ENCODE measurements at places on chromosomes 11 and 22.

- no peak for DNase-seq
These were observed 18.4 kb upstream of the RAPSN start for GRCh38 chr11:47467357-47467756.

GRCh38 chr22:46824344-46824909 is 62.0 kb downstream of the TBC1D22A start:
- DNase-seq = no peak

GRCh38 chr11:41145420-41145819 is 314.0 kb downstream of the LRRC4C start:
- DNase-seq = no peak

DNA sequence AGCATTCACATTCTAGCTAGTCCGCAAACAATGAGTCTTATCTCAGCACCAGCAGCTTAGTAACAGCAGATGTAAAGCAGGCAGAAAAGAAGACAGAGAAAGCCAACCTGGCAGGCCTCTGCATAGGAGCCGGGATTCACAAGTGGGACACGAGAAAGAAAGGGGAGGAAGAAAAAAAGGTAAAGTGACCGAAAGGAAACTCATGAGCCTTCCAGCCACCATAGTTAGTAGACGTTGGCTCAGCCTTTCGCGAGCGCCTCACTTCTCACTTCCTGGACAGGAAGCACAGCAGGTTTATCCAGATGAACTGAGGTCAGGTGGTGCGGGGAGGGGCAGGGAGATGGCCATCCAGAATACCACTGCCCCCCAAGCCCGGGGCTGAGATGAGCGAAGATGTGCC is 19.7 kb upstream of the KAT5 start:
- DNase-seq = no peak

GRCh38 chr11:119483881-119484371 is 61.0 kb upstream of the THY1 start:
- no peak for DNase-seq

- no peak for DNase-seq
These were observed 50.2 kb downstream of the PITPNB start for GRCh38 chr22:27868732-27869282.

DNA sequence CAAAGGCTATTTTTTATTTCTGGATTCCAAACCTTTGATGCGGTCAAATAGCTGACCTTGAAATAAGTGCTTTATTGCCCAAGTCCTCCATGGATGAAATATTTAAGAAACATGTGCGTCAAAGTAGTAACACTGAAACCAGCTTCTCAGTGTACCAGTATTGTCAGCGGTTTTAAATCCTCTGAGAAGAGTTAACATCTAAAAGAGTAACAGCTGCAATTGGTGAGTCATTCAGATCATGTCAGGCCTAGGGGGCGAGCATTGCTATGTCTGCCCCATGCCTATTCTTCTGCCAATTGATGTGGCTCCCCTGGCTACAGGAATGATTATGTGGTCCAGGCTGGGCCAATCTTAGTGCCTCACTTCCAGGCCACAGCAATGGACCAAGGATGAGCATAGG is 263.3 kb upstream of the SORL1-AS1 start:
- DNase-seq = peak; percentile 34

DNA sequence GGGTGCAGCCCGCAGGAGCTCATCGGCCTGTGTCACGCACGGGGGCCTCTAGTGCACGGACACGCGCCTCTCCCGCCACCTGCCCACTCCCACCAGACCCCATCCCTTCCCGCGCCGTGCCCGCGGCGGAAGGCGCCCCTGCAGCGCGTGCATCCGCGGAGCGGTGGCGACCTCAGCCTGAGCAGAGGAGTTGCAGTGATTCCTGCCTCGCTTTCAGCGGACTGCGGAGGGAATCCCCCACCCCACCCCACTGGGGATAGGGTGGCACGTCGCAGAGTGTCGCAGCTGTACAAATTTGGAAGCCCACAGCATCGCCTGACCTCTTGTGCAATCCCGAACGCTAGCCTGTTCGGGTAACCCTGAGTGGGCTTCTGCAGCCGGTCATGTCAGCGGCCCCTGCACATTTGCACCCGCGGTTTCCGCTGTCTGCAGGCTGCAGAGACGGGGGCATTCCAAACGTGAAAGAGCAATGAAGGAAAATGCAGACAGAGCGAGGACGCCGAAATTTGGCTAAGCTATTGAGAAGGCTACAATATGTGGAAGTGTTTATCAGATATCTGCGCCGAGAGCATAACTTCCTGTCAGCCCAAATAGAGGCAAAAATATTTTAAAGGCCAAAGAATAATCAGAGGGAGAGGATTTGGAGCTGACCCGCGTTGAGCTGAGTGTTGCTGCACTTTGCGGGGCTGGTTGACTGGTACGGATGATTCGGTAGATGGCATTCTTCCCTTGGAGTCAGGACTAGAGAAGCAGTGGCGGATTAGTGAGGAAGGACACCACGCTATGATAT is 617 bp upstream of the ARHGAP20 start:
- DNase-seq = peak; percentile 67

DNA sequence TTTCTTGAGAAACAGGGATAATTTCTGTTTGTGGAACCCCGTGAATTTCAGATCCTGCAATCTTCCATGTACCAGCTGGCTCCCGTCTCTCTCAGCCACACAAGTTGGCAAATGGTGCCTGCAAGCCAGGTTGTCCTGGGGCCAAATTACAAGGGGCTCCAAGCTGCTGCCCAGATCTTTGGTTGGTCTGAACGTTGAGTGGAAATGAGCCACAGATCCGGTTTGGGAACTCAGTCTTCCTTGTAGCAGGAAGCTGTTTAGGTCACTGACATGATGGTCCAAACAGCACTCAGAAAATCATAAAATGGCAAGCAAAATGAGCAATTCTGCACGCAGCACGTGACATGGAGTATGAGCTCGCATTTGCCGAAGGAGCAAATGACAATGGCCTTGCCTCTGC is 1496.4 kb downstream of the TBC1D22A start:
- no peak for DNase-seq

- peak; percentile 91 for DNase-seq
These were observed 110.9 kb downstream of the SWAP70 start for GRCh38 chr11:9774591-9775397.

GRCh38 chr11:86949995-86950660 is 5.1 kb downstream of the FZD4 start:
- DNase-seq = peak; percentile 24

Data from M059J (cell line).